Activated CD4-positive, alpha-beta T cell treated with anti-CD3 and anti-CD28 coated beads for 4 hours (primary cell): ENCODE measurements at places on chromosomes 7 and 10.

DNA sequence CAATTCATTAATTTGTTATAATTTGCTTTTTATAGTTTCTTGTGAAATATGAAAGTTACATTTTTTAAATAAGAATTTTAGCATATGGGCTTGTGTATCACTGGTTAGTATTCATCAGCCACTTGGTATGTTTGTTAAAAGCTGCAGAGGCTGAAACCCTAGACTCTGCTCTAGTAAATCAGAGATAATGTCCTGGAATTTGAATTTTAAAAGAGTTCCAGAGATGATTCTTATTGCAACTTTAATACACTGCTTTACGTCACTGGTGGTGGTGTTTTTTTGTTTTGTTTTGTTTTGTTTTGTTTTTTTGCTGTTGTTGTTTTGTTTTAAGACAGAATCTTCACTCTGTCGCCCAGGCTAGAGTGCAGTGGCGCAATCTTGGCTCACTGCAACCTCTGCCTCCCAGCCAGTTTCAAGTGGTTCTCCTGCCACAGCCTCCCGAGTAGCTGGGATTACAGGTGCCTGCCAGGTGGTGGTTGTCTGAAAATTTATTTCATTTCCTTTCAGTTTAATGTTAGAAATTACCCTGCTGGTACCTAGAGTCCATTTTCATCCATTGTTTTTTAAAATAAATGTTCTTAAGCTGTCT is 43.8 kb downstream of the PTPN12 start:
- DNase-seq, result no peak

DNA sequence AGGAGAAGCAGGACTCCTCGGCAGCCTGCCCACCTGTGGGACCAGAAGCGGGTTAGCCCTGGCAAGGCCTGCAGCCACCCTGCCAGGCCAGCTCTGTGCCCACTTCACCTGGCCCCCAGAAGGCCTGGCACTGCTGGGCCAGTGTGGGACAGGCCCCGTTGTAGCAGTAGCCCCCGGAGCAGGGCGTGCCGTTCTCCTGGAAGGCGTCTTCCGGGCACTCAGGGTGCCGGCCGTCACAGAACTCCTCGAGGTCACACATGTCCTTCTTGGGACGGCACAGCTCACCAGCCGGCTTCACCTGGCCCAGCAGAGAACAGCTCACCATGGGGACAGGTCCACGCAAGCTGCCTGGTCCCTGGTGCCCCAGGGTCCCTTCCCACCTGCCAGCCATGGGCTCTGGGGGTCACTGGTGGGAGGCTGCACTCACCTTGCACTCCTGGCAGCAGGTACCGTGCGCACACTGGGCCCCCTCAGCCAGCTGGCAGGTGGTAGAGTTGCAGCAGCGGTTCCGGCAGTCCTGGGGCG is 5.8 kb downstream of the ADAM8 start:
- DNase-seq, result no peak

DNA sequence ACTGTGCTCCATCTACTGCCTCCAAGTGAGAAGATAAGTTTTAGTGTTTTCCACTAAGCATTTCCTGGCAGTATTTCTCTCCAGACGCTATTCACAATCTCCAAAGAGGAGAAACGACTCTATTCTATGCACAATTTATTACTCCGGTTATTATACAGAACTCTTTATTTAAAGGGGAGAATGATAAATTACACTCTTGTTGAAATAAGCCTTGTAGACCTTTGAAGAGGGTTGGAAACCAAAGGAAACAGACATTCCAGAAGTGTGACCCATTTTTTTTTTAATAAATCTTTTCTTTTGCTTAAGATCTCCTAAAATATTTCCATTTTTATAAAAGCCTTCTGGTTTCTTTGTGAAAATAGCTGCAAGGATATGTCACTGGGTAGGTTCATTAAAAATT is 76.1 kb upstream of the HDAC9 start:
- no peak for DNase-seq

- no peak for DNase-seq
Measured at GRCh38 chr10:95675403-95676116, 18.2 kb downstream of the TCTN3 start.

- no peak for DNase-seq
Measured at GRCh38 chr7:73988197-73988596, 39.8 kb upstream of the ELN start.
